AG08395 (cell line): ENCODE measurements at places on chromosomes 6 and 20.

GRCh38 chr6:127291495-127291894 lies 24.8 kb downstream of the RNF146 start:
- no peak for DNase-seq

DNA sequence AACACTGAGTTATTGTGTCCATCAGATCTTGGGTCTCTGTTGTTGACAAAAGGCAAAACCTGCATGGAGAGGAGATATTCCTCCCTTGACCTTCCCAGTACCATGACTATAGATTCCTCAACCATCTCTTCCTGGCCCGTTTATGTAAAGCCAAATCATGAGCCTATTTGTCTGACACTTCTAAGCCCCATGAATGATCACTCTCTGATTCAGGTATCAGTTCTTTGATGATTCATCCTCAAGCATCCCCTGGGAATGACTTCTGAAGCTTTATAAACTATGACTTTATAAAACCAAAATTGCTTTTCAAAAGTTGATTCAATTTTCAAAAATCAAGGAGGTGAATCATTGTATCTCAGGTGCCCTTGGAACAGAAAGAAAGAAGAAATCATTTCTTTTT lies 78.7 kb upstream of the LOC128125822 start:
- no peak for DNase-seq

DNA sequence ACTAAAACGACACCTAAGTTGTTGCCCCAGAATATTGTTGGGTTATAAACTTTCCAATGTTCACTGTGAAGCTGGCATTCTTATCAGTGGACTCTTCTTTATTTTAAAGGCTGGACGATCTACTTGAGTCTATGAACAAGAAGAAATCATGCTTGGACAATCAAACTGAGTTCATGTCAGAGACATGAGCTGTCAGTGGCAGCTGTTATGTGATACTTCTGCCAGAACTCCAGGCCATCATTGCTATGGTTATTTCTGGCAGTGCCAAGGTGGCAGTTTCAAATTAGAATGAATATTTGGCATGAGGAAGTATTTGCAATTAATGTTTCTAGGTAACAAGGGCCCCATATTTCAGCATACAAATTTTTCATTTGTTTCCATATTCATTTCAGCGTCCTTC lies 417.3 kb downstream of the LMBRD1 start:
- no peak for DNase-seq

- DNase-seq = no peak
Observed at GRCh38 chr20:40275738-40276137, 413.3 kb downstream of the MAFB start.

DNA sequence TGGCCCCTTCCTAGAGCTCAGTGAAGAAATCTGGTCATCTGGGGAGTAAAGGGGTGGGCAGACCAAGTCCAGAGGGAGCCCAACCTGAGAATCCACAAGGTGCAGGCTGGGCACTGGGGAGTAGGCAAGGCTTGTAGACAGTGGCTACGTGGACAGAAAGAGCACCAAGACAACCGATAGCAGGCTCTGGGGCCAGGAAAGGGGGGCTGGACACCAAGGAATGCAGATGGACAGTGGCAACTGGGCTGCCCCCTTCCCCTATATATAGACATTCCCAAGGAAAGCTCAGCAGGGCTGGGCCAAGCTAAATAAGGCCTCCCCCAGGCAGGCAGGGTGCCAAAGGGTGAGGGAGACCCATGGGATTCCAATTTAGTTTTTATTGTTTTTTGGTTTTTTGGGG lies 1.5 kb upstream of the TNNC2 start:
- DNase-seq = no peak
